ENCODE measurements at places on chromosomes 3 and 15. TPM values are rescaled to one million over a fixed set of nuclear protein-coding genes. Genes with fewer than 3 reads are reported as not detected.

- no peaks in the 10 kb centered on the region for H3K27me3 ChIP-seq
- no peaks in the 10 kb centered on the region for H3K4me1 ChIP-seq
- H3K27ac ChIP-seq, result no peak overlapping the region
- no peak for DNase-seq
- no peaks in the 10 kb centered on the region for H3K36me3 ChIP-seq
Measured at GRCh38 chr3:3625544-3626271, 173.5 kb upstream of the LRRN1 start.

DNA sequence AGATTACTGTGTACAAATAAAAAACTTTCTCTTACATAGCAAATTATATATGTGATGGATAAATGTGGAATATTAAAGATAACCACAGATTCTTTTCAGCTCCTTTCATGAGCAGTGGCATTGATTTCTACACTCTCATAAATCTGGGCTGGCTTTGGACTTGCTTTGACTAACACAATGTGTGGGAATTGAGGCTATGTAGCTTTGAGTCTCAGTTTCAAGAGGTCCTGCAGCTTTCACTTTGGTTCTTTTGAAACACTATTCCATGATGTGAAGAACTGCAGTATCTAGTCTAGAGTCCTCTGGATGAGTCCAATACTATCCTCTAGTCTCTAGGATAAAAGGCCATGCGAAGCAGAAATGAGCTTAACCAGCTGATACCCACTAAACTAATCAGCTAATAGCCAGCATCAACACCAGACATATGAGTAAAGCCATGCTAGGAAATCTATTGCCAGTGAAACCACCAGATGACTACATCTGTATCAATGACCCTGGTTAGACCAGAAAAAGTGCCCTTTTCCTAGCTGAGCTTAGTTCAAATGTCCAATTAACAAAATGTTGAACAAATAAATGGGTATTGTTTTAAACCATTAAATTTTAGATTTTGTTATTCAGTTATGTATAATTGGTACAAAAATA lies 274.9 kb upstream of the ZPLD1 start:
- no peaks in the 10 kb centered on the region for H3K27me3 ChIP-seq
- DNase-seq, result no peak
- no peaks in the 10 kb centered on the region for H3K4me1 ChIP-seq
- no peaks in the 10 kb centered on the region for H3K36me3 ChIP-seq
- no peak overlapping the region for H3K27ac ChIP-seq

DNA sequence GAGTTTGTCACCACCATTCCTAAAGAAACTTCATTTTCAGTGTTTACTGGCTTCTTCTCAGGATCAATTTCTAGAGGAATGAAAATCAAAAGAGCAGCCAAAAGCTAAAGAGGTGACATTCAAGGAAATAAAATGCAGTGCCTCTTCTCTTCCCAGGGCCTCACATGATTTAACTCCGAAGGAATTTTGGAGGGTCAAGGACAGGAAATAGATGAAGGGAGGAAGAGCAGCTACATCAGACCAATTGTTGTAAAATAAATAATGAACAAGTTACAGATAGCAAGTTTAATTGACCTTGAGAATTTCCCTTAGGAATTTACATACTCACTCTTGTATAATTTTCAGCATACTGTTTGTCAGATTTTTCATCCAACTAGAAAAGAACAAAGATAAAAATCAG lies 78.1 kb downstream of the LRRFIP2 start:
- no peaks in the 10 kb centered on the region for H3K27me3 ChIP-seq
- no peaks in the 10 kb centered on the region for H3K4me1 ChIP-seq
- DNase-seq, result no peak
- no peaks in the 10 kb centered on the region for H3K36me3 ChIP-seq
- no peak overlapping the region for H3K4me3 ChIP-seq

GRCh38 chr3:12178091-12178820 lies 19.5 kb upstream of the TIMP4 start:
- DNase-seq, result no peak
- no peaks in the 10 kb centered on the region for H3K4me1 ChIP-seq
- H3K27ac ChIP-seq, result no peak overlapping the region
- no peak overlapping the region for H3K4me3 ChIP-seq
- H3K27me3 ChIP-seq, result peaks cover 6% of the 10 kb centered on the region
- peaks cover 8% of the 10 kb centered on the region for H3K36me3 ChIP-seq

DNA sequence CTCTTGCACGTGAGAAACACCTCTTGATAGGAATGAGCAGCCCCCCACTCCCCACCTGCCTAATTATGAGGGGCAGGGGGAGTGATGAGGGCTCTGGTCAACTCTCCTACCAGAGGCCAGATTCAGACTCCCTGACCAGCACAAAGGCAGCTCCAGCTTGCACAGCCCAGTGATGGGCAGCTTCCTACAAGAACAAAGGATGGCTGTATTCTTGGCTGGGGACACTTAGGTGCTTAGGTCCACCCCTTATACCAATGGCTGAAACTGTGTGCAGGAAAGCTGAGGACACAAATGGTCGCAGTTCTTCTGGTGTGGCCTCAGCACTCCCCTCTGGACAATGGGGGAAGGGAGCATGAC lies 81.8 kb downstream of the IQSEC1 start:
- H3K36me3 ChIP-seq, result no peaks in the 10 kb centered on the region
- DNase-seq, result no peak
- H3K27me3 ChIP-seq, result peaks cover 7% of the 10 kb centered on the region
- peak overlapping the region; percentile 7 for H3K4me3 ChIP-seq
- H3K27ac ChIP-seq, result peak overlapping the region; percentile 89

DNA sequence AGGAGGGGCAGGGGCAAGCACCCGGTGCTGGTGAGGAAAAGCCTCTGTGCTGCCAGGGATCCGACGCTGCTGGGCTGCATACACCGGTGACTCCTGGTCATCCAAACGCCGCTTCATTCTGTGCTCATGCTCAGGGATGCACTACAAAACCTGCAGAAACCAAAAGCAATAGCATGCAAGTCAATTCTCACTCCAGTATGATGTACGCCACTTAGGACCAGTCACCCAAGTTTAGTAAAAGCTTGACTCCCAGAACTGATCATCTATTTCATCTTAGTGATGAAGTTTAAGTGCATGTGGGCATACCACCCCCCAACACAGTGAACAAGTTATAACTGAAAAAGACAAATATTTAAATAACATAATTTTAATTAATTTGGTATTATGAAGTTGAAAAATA lies 21.2 kb downstream of the SIN3A start:
- H3K4me1 ChIP-seq, result no peaks in the 10 kb centered on the region
- no peak overlapping the region for H3K27ac ChIP-seq
- H3K4me3 ChIP-seq, result no peak overlapping the region
- H3K27me3 ChIP-seq, result no peaks in the 10 kb centered on the region
- H3K36me3 ChIP-seq, result peaks cover 4% of the 10 kb centered on the region
- no peak for DNase-seq

DNA sequence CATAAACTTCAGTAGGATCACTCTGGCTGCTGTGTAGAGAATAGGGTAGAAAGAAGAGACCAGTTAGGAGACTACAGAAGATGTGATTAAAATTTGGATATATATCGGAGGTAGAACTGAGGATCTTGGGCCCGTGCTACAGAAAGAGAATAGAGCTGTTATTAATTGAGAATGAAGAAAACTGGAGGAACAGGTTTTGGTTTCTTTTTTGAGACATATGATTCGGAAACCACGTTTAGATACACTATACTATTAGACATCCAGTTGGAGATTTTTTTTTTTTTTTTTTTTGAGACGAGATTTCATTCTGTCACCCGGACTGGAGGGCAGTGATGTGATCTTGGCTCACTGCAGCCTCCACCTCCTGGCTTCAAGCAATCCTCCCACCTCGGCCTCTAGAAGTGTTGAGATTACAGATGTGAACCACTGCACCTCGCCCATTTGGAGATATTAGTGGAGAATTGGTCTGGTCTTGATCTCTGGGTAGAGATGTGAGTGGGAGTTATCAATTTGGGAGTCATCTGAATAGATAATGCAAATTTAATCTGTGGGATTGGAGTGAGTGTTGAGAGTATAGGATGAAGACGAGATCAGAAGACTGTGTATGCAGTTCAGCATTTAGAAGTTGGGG lies 50.9 kb downstream of the TCF12 start:
- DNase-seq, result no peak
- H3K27ac ChIP-seq, result no peak overlapping the region
- no peak overlapping the region for H3K4me3 ChIP-seq
- H3K36me3 ChIP-seq, result no peaks in the 10 kb centered on the region
- H3K4me1 ChIP-seq, result peaks cover 5% of the 10 kb centered on the region

DNA sequence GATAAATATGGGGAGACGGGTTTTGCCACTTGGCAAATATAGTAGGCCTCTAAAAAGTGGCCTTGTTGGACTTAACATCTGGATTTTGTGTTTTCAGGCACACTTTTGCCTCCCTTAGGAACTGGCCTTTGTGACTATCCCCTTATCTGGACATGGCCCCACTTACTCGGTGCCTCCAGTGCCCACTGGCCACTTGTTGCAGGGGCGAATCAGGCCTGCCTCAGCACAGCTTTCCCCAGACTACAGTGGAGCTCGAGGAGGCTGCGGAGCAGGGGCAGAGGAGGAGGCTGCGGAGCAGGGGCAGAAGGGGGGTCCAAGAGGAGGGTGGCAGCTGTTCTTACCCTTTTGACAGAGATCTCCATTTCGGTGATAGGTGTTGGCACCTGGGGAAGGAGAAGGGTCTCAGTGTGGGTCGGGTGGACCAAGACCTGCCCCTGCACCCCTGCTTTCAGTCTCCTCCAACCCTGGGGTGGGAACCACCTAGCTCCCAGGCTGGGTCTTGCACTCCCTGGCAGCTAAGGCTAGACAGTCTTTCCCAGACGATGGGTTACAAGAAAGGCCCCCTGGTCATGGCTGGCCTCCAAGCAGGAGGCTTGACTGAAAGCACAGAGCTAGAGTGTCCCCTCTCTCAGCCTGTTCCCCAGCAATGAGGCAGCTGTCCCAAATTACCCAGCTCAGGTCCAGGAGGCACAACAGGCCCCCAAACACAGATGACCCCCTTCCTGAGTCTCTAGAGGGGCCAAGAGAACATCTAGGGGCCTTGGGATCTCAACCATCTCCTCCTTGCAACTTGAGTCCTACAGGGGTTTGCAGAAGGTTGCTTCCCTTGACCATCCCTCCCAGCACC lies 6.1 kb downstream of the SEMA3G start:
- no peaks in the 10 kb centered on the region for H3K36me3 ChIP-seq
- DNase-seq, result no peak
- H3K4me1 ChIP-seq, result peaks cover 13% of the 10 kb centered on the region
- peaks cover 1% of the 10 kb centered on the region for H3K27me3 ChIP-seq

DNA sequence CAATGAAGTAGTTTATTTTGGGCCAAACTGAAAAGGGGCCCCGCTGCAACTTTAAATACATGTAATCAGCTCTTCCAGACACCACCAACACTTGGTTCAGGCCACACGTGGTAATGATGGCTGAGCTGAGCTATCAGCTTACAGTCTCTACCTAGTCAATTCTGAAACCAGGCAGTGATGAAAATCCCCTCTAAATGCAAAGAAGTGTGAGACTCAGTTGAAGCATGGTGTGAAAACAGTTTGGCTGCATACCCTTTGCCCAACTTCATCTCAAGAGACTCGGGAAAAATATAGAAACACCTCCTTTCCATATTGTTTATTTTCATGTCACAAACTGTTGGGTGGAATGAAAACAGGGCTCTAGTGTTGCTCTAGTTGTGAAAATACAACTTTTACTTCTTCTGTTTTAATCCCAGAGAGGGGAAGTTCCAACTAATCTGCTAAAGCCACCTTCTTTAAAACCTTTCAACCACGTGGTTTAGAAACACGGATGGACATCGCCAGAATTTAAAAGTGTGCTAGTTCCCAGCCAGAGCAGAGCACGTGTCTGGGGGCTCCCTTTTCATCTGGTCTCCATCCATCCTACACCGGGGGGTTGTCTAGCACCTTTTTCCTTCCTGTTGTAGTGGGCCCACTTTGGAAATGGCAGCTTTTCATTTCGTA lies 229.1 kb downstream of the EPHB1 start:
- H3K27me3 ChIP-seq, result no peaks in the 10 kb centered on the region
- H3K36me3 ChIP-seq, result no peaks in the 10 kb centered on the region
- no peaks in the 10 kb centered on the region for H3K4me1 ChIP-seq
- H3K4me3 ChIP-seq, result no peak overlapping the region

DNA sequence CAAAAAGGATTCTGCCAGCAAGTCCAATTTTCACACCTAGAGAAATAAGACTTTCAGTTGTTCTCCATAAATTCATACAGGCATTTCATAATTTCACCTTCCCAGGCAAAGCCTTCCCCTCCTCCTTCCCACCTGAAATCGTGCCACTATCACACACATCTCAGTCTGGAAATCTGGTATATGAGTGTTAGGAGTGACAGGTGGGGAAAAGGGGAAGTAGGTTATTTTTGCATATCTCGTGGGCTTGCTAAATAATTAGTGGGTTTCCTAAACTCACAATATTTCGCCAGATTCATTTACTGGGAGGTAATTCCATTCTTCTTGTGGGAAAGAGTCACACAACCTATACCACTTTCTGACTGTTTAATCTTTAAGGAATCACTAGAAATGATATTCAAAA lies 7.4 kb downstream of the ALDH1A2 start:
- no peak overlapping the region for H3K4me3 ChIP-seq
- no peak for DNase-seq
- peaks cover 3% of the 10 kb centered on the region for H3K4me1 ChIP-seq

GRCh38 chr3:58158442-58159153 lies 52.2 kb downstream of the DNASE1L3 start:
- peak overlapping the region; percentile 78 for H3K27ac ChIP-seq
- peaks cover 20% of the 10 kb centered on the region for H3K4me1 ChIP-seq
- H3K36me3 ChIP-seq, result no peaks in the 10 kb centered on the region

DNA sequence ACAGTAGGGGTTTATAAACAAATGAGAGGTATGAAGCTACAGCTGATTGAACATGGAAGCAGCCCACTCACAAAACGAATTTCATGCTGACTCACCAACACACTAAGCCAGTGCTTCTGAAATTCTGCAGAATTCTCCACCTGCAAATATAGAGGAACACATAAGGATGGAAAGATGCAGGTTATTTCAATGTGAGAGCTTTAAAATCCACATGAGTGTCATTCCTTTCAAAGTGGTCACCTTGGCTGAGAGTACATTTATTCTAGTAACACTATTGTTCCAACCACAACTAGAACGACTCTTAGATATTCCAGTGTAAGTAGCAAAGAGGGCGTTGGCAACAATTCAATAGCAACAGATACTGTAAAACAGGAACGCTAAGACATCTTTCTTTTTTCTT lies 189.9 kb upstream of the TSC22D2 start:
- peaks cover 7% of the 10 kb centered on the region for H3K27me3 ChIP-seq
- DNase-seq, result no peak
- H3K36me3 ChIP-seq, result no peaks in the 10 kb centered on the region
- peaks cover 32% of the 10 kb centered on the region for H3K4me1 ChIP-seq

The OXTR gene
- total RNA-seq, result 4.0 TPM

The PAQR5 gene
- not detected for total RNA-seq
